Activated T-helper 2 cell treated with anti-CD3 and anti-CD28 coated beads, Interferon-gamma antibody, Interleukin-2, Interleukin-4, amounts not matched to agents 10 μg/mL and 5 μg/mL and 100 μg/mL, durations not matched to agents 14 hours and 24 hours and 36 hours (primary cell): ENCODE measurements at places on chromosomes 1 and 21. TPM values are rescaled to one million over a fixed set of nuclear protein-coding genes. Genes with fewer than 3 reads are reported as not detected.

GRCh38 chr1:19731311-19731821 lies 66.7 kb downstream of the HTR6 start:
- no peak overlapping the region for H3K4me3 ChIP-seq
- no peak overlapping the region for H3K27ac ChIP-seq
- no peak for DNase-seq
- no peaks in the 10 kb centered on the region for H3K27me3 ChIP-seq
- no peaks in the 10 kb centered on the region for H3K4me1 ChIP-seq
- H3K36me3 ChIP-seq, result peaks cover 6% of the 10 kb centered on the region

DNA sequence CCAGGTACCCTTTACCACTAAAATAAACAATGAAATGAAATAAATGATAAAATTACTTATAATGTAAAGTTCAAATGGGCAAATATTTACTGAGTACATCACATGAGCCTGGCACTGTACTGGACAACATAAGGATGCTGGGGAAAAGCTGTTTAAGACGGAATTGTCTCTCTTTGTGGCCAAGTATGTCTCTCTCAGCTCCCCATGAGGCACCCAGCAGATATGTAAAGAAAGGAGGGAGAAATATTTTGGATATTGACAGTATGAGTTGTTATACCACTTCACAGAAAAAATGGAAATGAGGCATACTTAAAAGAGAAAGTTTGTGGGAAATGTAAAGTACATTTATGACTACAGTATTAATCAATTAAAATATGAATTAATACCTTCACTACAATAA lies 1.0 kb upstream of the TNFSF4 start:
- no peak for DNase-seq
- H3K27me3 ChIP-seq, result peaks cover 46% of the 10 kb centered on the region
- no peaks in the 10 kb centered on the region for H3K36me3 ChIP-seq
- peaks cover 23% of the 10 kb centered on the region for H3K4me1 ChIP-seq
- H3K4me3 ChIP-seq, result no peak overlapping the region

CELA2B gene
- not detected in 2 replicates for total RNA-seq

CCDC27 gene
- total RNA-seq, result 0.07 TPM in 1 of 2 replicates, not detected in the other

MSH4 gene
- total RNA-seq, result 0.60 and 0.62 TPM in 2 replicates

NCF2 gene
- 2.2 and 2.6 TPM in 2 replicates for total RNA-seq
